Posterior cingulate gyrus (tissue), 11 donors: ENCODE measurements at places on chromosomes 12 and 14.

DNA sequence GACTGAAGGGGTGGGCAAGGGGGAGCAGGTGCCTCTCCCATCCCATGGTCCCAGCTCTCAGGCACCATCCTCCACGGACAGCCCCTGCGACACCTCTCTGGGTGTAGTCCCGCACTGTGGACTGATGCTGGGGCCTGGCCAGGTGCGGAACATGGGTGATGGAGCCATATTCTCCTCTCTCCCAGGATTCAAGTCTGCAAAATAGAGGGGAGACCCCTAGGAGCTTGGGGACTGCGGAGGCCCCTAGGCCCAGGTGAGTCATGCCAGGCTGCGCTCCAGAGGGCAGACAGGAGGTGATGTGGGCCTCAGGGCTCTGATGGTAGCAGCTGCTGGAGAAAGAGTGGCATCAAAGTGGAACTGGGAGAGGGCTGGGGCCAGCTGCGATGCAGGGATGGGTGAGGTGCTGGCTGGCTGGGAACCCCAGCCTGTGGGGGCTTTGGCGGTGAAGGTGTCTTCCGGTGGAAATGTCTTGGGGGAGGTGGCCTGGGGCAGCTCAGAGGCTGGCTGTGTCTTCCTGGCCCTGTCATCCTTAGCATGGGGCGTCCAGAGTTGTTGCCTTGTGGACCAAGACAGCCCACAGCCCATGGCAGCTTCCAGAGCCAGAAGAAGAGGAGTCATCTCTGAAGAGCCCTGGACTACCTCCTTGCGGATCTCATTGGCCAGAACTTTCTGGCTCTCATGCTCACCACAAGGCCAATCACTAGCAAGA is 149.1 kb downstream of the KIF26A start:
- no peak for DNase-seq

- no peak for DNase-seq
Observed at GRCh38 chr12:14694145-14694714, 2.2 kb downstream of the GUCY2C start.

GRCh38 chr12:112996501-112996900 is 18.2 kb downstream of the OAS2 start:
- DNase-seq, result no peak

GRCh38 chr12:3225796-3226180 is 148.6 kb downstream of the TSPAN9 start:
- no peak for DNase-seq

DNA sequence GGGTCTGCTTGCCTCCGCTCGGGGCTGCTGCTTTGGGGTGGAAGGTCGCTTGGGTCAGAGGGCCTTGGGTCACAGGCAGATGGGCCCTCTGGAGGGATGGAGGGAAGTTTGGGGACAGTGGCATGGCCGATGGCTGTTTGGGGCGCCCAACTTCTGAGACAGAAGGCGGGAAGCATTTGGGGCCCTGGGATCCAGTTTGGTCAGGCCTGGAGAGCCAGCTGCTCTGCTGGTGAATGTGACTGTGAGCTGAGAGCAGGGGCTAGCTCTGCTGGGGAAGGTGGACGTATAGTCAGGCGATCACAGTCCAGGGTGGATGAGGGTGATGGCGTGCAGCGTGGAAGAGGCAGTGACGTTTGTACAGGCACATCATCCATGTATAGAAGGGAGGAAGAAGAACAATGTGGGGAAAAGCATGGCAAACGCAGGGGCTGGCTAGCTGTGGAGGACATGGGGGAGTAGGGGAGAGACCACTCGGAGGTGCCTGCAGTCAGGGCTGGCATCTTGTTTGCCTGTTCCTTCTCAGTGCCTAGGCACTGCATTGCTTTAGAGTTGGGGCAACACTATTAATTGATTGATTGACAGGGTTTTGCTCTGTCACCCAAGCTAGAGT is 57.5 kb downstream of the TSPAN9 start:
- DNase-seq, result no peak

DNA sequence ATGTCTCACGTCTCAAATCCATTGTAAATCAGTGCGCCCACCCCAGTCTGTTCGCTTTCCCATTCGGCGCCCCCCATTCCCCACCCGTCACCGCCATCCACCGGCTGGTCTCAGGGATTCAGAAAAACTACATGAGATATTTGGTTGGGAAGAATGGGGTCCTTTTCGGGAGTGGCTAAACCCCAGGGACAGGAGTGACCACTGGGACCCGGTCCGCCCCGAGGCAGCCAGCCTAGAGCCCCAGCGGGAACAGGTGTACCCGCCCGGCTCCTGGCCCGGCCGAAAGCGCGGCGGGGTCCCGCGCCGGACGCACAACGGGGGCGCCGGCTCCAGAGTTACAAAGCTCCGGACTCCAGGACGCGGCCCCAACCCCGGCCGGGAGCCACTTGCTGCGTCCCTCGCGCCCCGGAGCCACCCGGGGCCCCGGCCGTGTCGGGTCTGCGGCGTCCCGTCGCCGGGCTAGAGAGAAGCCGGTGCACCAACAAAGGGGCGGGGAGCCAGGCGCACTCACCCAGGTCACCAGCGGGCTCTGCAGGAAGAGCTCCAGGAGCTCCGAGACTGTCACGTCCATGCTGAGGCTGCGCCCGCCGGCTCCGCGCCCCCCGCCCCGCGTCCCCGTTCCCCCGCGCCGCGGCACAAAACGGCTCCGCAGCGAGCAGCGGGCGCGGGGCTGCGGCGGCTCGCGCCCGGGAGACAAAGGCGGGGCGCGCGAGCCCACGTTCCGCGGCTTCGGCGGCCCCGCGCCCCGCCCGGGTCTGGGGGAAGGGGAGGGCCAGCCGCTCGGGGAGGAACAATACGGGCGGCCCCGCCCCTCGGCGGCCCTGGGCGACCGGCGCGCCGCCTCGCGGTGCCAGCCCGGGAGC is at the start of gene CCDC88C:
CCDC88C (minus strand) TSS at position 701 of the 863 bp plus-strand sequence; CDS start at position 571, 130 bp downstream.
- peak; percentile 77 for DNase-seq

- peak; percentile 74 for DNase-seq
Observed at GRCh38 chr12:123043536-123044001, 63.1 kb downstream of the ARL6IP4 start.

- DNase-seq, result no peak
Observed at GRCh38 chr14:91413547-91414474, 3.8 kb downstream of the CCDC88C start.

DNA sequence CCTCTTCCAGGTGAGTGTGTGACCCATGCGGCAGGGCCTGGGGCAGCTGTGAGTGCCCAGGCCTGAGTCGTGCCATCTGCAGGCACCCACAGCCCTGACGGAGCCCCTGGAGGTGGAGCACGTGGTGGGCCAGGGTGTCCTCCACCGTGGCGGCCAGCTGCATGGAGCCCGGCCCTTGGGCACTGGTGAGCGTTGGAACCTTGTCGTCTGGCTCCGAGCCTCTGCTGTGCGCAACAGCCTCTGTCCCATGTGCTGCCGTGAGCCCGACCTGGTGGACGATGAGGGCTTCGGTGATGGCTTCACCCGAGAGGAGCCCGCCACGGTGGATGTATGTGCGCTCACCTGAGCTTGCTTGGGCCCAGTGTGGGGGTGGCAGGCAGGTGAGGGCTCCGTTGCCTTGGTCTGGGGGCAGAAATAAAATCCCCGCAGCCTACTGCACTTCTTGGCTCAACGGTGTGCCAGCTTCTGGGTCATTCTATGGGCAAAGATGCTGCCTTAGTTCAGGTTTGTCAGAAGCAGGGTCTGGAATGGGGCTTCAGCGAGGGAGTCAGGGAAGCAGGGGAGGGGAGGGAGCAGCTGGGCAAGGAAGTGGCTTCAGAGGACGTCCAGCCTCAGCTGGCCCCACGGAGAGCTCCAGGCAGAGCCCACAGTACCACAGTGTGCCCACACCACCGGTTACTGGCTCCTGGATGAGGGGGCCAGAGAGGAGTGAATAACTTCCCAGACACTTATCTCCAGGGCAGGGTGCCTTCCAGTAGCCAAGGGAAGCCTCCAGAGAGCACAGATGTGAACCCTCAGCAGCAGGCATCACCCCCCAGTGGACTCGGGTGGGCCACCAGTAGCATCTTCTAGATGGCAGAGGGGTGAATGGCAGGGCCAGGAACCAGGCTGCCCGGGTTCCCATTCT is 1.2 kb upstream of the ARL6IP4 start:
- no peak for DNase-seq

DNA sequence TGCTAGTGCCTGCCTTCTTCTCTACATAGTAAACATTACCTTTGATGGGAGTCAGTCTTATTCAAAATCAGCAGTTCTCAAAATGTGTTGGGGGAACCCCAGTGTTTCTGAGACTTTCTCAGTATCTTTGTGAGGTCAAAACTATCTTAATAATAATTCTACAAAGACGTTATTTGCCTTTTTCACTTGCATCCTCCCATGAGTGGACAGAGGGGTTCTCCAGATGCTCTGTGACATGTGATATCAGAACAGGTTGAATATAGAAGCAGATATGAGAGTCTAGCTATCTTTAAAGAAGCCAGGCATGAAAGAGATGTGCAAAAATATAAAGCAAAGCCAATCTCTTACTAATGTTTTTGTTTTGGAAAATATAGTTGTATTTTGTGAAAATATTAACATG is 144.7 kb downstream of the KTN1 start:
- no peak for DNase-seq

DNA sequence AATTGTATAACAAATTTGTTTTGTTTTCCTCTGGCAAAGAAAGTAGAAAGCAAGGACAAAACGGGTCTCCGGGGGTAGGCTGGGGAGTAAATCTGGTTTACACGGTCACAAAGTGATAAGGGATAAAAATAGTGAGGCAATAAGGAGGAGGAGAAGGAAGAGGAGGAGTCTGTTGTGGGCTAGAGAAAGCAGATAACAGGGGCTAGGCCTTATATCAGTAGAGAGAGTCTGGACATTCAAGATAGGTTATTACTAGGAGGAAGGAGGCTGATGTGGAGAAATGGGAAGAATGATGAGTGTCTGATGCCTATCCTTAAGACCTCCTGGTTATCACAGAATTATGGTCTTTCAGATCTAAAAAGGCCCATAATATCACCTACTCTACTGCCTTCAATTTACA is 83.2 kb upstream of the SSTR1 start:
- DNase-seq, result no peak
